Occipital lobe (tissue), 3 donors: ENCODE measurements at places on chromosomes 1 and 21.
A peak's percentile ranks its signal among the peaks of the same experiment; 100 is the strongest.

GRCh38 chr1:85200463-85201339 is at the start of gene SYDE2:
Gene SYDE2 (minus strand): TSS chr1:85201016. CDS start chr1:85200996, 20 bp downstream.
- DNase-seq = peak; percentile 40

DNA sequence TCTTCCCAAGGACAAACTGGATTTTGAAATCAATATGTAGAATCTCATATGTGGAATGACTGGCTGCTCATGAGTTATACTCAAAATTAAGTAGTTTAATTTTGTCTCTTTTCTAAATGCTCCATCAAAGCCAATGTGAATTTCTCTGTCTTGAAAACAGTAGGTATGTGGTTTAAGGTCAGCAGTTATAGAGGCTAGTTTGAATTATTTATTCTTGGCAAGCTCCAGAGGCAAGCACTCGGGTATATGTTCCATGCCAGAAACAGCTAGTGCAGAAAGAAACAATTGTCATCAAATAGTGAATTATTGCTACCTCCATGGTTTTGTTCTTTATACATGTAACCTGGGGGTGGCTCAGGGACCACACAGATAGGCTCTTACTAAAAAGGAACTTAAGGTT is 63.5 kb downstream of the LRIG2 start:
- DNase-seq = no peak

DNA sequence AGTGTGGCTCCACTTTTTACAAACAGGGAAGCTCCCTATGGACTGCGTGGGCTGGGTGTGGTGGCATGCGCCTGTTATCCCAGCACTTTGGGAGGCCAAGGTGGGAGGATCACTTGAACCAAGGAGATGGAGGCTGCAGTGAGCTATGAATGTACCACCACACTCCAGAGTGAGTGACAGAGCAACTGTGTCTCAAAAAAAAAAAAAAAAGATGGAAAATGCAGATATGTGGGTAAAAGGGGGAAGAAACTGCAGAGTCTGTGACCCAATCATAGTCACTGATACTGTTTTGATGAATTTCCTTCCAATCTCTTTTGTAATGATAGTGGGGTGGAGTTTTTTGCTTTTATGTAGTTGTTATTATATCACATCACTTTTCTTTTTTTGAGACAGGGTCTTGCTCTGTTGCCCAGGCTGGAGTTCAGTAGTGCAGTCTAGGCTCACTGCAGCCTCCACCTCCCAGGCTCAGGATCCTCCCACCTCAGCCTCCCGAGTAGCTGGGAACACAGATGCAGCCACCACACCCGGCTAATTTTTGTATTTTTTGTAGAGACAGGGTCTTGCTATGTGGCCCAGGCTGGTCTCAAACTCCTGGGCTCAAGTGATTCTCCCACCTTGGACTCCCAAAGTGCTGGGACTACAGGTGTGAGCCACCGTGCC is 8.7 kb upstream of the TRAPPC10 start:
- no peak for DNase-seq

DNA sequence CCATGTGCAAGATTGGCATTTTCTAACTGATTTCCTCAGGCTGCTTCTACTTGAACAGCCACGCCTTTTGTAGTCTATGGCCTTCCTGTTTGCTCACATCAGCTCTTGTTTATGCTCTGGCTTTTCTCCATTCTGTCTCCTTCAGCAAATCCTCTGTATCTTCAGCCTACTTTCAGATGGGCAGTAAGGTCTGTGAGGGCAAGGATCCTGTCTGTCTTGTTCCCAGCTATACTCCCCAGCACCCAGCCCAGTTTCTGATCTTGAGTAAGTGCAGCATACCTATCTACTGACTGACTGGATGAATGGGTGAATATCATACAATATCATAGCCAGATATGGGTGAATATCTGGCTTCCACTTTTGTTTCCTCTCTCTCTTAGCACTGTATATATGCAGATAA is 438.1 kb downstream of the LMO4 start:
- no peak for DNase-seq

DNA sequence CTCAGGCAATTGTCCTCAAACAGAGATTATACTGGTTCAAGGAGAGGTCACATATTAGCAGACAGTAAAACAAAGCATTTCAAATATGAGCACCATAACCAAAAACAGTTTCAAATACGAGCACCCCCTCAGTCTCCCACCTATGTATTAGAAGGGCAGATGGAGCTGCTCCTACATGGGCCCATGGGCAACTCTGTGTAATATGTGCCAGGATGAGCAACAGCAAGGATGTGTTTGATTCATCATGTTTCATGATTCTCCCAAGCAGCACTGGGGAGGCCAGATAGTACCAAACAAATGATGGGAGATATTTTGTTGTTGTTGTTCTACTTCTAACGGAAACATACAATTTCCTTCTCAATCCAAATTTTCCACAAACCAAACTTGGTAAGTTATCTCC is 8.9 kb downstream of the ADSS2 start:
- DNase-seq = no peak

DNA sequence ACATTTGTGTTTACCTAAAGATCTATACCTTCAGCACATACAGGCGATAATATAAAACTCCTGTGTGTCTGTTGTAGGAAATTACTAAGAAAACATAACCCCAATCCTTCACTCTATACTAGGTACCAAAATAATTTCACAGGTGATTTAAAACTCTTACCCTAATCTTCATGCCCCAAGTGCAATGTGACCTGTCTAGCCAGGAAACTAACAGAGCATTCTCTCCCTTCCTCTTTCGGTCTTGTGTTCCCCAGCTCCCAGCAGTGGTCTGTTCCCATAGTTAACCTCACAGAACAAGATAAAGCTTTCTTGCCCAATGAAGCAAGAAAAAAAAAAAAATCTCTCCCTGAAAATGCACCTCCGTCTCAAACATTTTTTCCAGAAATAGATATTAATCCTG is 493.5 kb downstream of the DPYD start:
- no peak for DNase-seq

GRCh38 chr1:150995896-150996295 is 10.8 kb downstream of the MINDY1 start:
- peak; percentile 14 for DNase-seq

DNA sequence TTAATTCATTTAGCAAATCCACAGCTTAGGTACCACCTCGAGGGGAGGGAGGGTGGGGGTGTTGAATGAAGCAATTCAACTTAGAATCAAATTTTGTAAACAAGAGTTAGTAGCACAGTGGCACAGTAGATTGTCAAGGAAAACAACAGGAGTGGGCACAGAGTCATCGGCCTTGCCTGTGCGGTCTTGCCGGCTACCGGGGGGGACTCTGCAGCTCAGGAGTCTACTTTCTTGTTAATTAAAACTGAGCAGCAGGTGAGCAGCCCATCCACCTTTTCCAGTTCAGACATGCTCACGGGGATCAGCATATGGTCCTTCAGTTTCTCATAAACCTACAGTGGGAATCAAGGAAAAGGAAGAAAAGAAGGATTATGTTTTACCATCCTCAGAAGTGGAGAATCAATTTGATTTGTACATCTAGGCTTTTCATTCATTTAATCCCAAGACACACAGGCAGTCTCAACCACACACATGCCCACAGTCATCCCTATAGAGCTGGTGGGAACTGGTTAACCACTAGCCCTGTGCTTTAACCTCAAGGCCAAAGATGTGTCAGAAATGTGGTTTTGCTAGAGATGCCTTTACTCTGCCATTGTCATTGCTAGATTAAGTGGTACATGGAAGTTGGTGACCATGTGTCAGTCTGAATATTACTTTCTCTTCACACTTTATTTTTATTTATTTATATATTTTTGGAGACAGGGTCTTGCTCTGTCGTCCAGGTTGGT is 45.0 kb upstream of the BCL10 start:
- DNase-seq = no peak

DNA sequence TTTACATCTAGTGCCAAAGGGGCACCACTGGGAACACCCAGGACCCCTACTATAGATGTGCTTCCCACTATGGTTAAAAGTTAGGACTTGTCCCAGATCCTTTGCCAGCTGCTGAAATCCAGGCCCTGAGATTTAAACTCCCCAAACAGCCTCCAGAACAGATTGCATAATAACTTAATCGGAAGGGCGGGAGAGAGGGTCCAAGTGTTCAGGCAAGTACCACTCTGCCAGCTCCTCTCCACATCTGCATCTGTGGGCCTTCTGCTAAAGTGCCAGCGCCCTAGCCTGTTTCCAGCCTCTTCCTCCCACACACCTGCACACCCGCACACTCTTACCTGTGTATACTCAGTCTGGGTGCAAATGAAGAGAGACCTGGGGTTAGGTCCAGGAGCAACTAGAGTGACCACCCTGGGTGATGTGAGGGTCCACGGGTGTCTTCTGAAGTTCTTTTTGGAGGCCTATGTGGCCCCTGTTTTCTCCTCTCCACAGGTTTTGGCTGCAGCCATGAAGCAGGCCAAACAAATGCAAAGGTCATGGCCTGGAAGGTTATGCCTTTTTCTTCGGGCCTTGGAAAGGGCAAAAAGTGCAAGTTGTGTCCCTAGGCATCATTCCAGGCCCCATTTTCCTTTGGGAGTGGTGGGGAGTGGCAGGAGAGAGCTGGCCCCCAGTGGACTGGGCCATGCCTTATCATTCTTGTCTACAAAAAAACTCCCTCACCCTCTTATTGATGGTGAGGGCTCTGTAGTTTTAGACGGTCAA is 29.3 kb downstream of the KIRREL1 start:
- DNase-seq = no peak

- DNase-seq = no peak
Observed at GRCh38 chr1:209483691-209484090, 99.8 kb upstream of the CAMK1G start.

- DNase-seq = no peak
Observed at GRCh38 chr1:207969528-207969927, 58.6 kb upstream of the CD34 start.

DNA sequence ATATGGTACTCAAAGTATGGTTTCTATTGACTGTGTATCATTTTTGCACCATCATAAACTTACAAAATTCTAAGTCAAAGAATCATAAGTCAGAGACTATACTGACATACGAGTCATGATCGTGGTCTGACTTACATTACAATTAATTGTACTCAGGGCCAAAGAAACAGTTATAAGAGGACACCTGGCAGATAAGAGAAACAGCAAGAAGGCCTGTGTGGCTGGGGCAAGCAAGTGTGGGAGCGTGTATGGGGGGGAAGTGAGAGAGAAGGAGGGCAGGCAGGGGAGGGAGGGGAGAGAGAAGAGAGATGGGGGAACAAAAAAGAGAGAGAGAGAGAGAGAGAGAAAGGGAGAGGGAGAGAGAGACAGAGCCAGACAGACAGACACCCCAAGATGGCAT is 70.9 kb downstream of the RERE start:
- DNase-seq = no peak
